ENCODE measurements at places on chromosomes 2 and 18. TPM values are rescaled to one million over a fixed set of nuclear protein-coding genes. Genes with fewer than 3 reads are reported as not detected.

The EVX2 gene
- not detected for total RNA-seq

The ZC3H15 gene
- 66.2 TPM for total RNA-seq

The DOK1 gene
- 3.7 TPM for total RNA-seq

The L3MBTL4 gene
- total RNA-seq = 0.49 TPM

The RASGRP3 gene
- total RNA-seq = not detected

The ST6GAL2 gene
- total RNA-seq = 0.08 TPM

The MALL gene
- 17.4 TPM for total RNA-seq

The ABCG5 gene
- not detected for total RNA-seq

The SAG gene
- total RNA-seq = not detected

The UCN gene
- total RNA-seq = 2.1 TPM

The PROM2 gene
- 5.9 TPM for total RNA-seq

The RUFY4 gene
- total RNA-seq = not detected

The ACVR1C gene
- total RNA-seq = 0.30 TPM

The FKBP1B gene
- 12.2 TPM for total RNA-seq

The RGPD4 gene
- not detected for total RNA-seq

The NAT8 gene
- total RNA-seq = not detected

The LRP2 gene
- total RNA-seq = not detected

The CFC1 gene
- total RNA-seq = not detected

All from hair follicular keratinocyte (primary cell).